Pancreas (tissue), 10 donors: ENCODE measurements at places on chromosomes 3 and 15.
A peak's percentile ranks its signal among the peaks of the same experiment; 100 is the strongest.

GRCh38 chr3:64186667-64187064 lies 38.6 kb downstream of the PRICKLE2 start:
- DNase-seq = no peak

DNA sequence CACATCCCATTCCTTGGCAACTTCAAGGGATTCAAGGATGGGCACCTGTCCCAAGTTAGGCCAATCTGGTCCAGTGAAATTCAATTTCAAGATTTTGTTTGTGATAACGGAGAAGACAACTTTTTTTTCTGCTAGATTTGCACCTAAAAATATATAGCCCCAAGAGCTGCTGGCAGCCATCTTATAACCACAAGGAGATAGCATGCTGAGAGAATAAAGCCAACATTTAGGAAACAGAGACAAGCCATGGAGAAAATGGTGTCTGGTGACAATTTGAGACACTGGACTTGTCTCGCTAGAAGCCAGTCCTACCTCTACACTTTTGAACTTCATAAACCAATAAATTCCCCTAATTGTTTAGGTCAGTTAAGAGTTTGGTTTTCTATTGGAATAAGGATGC lies 5.4 kb downstream of the PARL start:
- DNase-seq = no peak

DNA sequence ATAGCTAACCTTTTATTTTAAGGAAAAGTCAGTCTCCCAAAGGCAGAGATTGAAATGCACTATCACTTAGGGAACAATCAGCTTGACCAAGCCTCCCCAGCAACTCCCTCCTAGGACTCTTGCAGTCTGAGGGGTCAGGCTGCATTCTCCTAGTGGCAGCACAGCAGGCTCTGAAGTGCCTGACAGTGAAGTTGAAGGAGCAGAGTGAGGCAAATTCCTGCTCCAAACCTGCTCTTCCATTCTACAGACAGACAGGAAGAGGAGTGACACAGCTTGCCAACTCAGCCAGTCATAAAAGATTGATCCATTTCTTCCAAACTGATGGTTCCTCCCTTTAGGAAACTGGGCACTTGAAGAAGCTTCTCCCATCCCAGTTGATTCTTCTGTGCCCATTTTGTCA lies 43.9 kb upstream of the SMAD3 start:
- DNase-seq = no peak

GRCh38 chr3:66304293-66304692 lies 83.5 kb downstream of the SLC25A26 start:
- no peak for DNase-seq

DNA sequence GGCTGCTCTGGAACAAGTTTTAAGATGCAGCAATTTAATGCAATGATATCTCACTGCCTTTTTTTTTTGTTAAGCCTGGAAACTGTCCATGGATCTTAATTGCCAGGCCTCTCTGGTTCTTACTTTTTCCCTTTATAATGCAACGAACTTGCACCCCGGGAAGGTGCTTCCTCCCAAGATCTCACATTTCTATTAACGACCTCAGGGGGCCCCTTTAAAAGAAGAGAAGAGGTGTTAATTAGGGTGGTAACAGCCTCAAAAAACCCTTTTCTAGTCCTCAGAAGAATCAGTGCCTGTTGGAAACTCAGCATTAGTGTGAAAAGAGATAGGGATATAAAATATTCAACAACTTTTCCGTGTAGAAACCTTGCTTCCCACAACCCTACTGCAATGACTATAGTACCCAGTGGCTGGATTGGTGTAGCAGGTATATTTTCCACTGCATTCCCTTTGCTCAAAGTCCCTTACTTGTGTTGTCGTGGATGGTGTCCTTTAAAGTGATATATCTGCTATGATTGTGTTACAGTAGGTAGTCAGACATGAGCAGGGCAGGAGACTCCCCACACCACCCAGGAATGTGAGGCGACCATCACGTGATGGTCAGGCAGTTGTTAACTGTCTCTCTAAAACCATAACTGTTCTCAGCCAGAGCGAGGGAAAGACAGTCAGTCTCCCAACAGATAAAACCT lies 121.8 kb downstream of the CTNNB1 start:
- no peak for DNase-seq

- no peak for DNase-seq
Measured at GRCh38 chr3:13785351-13785750, 94.5 kb downstream of the WNT7A start.

- no peak for DNase-seq
Measured at GRCh38 chr3:197167549-197167948, 130.9 kb downstream of the DLG1 start.

DNA sequence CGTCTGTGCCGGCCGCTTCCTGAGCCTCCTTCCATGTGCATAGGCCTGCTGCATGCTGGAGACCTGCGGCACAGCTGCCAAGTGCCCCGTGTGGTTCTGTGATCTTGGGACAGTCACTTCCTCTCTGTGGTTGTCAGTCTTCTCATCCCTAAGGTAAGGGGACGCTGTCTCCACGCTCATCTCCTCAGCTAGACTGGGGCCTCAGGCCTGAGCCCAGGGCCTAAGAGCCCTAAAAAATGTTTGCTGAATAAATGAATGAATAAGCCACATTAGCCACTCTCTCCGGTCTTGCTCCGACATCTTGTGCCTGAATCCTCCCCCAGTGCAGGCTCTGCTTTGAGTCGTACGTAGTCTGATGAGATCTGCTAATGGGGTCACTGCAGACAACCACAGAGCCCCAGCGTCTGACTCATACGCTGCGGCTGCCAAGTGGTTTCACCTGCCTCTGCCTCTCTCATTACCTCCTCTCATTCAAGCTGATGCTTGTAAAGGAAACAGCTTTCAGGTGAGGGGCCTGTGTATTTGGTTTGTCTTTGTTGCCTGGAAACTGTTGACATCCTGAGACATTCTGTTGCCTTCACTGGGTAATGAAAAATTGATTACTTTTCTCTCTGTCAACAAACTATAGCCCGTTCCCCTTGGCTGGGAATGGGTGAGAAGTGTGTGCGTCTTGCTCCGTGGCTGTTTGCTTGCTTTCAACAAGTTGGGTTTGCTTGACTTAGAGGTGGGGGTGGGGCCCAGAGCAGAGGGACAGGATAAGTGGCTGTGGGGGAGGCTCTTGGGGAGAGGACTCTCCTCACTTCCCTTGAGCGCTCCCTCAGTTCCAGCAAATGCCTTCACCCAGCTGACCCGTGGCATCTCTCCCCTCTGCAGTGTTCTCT lies 15.9 kb downstream of the RPLP1 start:
- DNase-seq = no peak

DNA sequence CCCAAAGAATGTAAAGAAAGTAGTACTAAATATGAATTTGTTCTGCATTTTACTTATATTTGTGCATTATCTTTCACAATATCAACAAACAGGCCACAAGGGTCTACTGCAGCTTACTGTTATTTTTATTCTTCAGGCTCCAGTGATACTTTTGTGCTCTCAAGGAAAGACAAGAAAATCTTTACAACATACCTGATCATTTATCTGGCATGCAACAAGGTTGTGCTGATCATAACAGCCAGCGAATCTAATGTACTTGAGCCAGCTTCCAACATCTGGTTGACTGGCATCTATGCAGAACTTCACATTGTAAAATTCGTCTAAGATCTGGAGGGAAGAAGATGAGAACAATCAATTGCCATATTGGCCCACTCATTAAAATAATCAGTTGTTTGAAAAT lies 520.0 kb downstream of the MECOM start:
- no peak for DNase-seq

- DNase-seq = no peak
Measured at GRCh38 chr15:72389231-72389630, 8.9 kb upstream of the TMEM202 start.

DNA sequence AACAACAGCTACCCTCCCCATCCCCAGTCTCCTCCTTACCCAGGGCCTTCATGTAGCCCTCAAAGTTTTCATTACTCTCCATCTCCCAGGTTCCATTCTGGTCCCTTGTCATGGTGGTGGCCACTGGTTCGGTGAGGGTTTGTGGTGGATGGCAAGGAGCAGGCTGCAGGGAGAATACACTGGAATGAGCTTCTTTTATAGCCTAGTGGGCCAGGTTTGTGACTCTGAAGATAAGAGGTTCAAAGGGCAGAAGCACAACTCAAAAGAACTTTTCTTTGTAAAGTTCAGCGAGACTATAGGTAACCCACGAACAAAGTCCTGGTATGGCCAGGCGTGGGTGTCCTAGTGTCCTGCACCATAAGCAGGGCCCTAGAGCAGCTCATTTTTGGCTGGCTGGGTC lies at the start of gene RBP2:
Gene RBP2 (minus strand): TSS at position 169 of the 400 bp plus-strand sequence. CDS start 57 bp downstream, at position 112.
- no peak for DNase-seq

- no peak for DNase-seq
Measured at GRCh38 chr15:56358604-56359003, 6.6 kb upstream of the TEX9 start.

GRCh38 chr3:47425959-47426358 lies 45.1 kb downstream of the PTPN23 start:
- peak; percentile 23 for DNase-seq

DNA sequence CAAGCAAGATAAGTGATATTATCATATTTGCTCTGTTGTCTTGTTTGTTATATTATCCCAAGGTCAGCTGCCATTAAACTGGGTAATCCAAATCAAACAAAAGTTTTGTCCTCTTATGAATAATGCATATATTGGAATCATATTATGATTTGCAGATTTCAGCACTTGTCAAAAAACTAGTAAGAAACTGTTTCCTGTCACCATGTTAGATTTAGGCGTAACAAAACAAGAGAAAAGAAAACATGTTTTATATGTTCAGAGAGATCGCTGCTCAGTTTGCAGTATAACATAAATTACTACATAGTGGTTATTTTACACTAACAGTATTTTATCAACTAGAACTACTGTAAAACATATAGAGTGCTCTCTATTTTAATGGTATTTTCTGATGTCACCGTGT lies 123.4 kb upstream of the ICE2 start:
- no peak for DNase-seq

DNA sequence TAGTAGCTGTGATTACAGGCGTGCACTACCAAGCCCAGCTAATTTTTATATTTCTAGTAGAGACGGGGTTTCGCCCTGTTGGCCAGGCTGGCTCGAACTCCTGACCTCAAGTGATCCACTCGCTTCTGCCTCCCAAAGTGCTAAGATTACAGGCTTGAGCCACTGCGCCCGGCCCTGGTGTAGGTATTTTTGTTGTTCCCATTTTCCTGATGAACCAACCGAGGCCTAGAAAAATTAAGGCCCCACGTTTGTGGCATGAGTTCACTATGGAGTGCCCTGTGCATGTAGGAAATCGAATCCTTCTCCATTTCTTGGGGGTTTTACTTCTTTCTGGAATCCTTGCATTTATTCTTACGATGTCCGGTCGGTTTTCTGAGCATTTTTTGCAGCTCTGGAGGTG lies 14.3 kb upstream of the TATDN2 start:
- DNase-seq = no peak

GRCh38 chr3:159805411-159805772 lies 183.2 kb upstream of the IL12A start:
- no peak for DNase-seq

DNA sequence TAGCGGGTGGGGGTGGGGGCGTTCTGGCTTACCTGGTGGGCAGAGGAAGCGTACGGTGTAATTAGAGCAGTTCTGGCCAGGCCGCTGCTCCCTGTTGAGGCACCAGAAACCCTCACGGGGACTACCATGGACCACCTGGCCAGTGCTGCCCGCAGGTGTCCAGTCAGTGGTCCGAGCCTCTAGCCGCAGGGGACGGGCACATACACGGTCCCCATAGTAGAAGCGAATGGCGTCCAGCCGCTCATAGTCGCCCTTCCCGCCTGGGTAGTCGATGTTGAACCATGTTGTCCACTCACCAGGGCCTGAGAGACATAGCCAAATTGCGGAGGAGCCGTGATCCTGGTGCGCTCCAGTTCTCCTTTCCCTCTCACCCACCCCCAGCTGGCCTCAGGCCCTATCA lies 4.5 kb downstream of the CILP start:
- no peak for DNase-seq

GRCh38 chr3:74436184-74436583 lies 178.3 kb downstream of the CNTN3 start:
- DNase-seq = no peak

DNA sequence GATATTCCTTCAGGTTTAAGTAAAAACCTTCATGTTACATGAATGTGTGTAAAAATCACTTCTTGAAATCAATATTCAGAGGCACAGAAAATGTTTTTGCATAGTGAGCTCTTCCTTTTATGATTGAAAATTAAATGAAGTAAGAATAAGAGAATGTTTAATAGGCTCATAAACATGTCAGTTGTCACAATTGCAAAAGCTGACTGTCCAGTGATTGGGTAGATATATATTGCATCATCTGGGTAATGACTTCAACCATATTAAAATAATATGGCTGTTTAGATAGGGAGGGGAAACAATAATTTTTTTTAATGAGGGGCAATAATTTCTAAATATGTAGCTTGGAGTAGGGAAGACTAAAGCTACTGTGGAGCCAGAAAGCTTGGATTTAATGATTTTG lies 529.8 kb upstream of the GOLIM4 start:
- DNase-seq = no peak

- no peak for DNase-seq
Measured at GRCh38 chr15:22850055-22850454, 11.6 kb downstream of the NIPA2 start.

- DNase-seq = no peak
Measured at GRCh38 chr15:50576166-50576565, 29.7 kb upstream of the USP50 start.

DNA sequence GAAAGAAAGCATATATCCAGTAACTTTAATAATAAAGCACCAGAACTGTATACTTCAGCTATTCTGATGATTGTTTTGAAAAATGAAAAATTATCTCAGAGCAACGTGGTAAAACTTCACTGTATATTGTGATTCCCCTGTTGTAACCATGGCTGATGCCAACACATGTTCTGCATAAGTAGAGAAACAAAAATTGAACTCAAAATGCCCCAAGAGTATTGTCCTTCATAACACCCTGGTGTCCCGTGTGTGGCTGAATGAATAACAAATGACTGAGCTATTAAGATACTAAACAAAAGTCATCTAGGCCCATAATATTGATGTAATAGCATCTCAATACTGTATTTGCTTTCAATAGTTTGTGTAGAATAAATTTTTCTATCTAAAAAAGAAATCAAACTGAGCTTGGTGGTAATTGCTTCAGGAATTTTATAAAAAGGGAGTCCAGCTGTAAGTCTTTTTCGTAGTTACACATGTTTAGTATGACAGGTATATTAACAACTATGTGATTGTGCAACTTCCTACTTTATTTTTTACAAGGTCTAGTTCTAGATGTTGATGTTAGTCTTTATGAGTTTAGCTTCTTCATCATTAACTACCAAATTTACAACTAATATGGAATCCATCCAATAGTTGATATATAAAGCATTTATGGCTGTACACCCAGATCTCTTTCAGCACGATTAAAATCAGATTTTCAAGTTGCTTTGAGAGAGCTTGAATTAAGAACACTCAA lies 623.8 kb upstream of the AGTR1 start:
- no peak for DNase-seq

DNA sequence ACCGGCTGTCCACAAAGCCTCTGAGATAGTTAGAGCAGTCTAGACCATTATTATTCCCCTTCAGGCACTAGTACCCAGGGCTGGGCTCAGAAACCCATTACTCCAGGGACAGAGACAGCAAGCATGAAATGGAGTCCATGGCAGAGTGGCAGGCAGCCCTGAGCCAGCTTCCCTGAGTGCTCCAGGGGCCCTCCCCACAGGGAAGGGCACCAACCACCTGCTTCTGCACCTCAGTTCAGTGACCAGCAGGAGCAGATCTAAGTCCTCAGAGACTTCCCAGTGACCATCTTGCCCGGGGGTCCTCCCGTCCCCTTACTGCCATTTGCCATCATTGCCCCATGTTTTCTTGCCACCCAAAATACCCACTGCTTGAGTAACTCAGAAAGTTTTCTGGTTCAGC lies 62.0 kb downstream of the DAPK2 start:
- DNase-seq = no peak
